Dermis blood vessel endothelial cell (primary cell): ENCODE measurements at places on chromosomes 1 and 21.

- peak; percentile 53 for DNase-seq
Observed at GRCh38 chr1:153465811-153466636, 5.6 kb upstream of the S100A7 start.

DNA sequence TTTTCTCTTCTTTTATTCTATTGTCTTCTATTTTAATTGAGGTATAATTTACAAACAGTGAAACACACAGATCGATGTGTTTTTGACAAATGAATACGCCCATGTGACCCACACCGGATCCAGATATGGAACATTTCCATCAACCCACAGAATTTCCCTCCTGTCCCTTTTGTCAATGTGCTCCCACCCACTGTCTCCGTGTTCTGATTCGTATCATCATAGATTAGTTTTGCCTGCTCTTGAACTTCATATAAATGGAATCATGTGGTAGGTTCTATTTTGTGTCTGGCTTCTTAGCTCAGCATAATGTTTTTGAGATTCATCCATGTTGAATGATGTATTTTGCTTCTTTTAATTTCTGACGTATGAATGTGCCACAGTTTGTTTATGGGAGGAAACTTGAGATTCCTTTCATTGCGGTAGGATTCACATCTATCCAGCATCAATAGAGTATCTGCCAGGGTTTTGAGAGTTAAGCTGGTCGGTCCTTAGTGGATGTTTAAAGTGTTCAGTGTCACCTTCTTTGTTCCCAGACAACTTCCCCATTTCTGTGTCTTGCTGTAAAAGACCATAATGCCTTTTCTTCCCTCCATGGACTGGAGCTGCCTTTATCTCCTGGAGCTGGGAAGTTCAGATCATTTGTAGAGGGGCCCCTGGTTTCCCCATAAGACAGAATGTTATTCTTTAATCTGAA is 14.7 kb downstream of the NAV1 start:
- peak; percentile 34 for DNase-seq

DNA sequence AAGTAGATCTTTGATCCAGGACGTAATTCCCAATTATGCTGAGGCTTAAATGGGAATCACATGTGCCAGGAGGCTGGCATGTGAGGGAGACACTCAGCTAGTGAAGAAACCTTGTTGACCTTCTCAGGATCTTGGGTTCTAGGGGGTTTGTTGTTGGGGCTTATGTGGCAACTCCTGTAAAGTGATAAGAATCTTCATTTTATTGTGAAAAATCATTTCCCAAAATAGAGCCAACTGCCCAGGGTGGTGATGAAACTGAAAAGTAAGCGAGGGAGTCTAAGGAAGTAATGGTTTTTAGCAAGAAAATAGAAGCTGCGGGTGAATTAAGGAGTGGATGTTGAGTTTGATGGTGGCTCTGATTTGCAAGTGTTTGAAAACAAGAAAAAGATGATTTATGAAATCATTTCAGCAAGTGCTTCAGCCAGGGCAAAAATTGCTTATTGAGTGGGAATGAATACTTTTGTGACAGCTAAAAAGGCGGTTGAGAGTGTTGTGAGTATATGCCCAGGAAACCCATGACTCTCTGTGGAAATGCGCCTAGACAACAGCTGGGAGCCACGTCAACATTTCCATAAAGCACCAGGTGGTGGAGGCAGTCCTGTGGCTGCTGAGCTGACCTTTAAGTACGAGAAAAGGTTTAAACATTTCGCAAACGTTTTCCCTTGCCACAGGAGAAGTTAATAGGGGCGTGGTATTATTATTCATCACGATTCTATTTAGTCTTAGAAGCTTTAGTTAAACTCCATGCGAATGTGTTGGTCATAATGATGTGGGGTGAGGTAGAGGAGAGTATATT is 102.7 kb downstream of the HMGB4 start:
- no peak for DNase-seq

- no peak for DNase-seq
Observed at GRCh38 chr1:59521456-59521855, 224.6 kb downstream of the FGGY start.

GRCh38 chr1:150083907-150084306 is 16.3 kb downstream of the VPS45 start:
- DNase-seq = no peak

DNA sequence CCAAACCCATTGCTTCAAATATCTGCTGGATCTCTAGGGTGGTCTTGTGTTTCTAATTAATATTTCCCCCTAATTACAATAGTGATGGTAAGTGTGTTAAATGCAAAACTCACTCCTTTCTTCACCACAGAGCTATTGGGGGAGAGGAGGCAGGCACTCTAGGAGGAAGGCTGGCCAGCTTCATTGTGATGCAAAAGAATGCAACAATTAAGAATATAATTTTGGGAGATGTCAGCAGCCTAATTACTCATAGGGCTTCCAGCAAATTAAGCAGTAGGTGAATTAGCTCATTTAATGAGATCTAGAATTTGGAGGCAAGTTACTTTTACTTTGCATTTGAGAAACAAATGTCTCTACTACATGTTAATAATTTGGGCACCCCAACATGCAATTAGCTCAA is 560.4 kb upstream of the DAB1 start:
- DNase-seq = no peak

- no peak for DNase-seq
Observed at GRCh38 chr1:90122654-90123340, 127.9 kb downstream of the ZNF326 start.

GRCh38 chr1:156643778-156644092 is 1.8 kb downstream of the BCAN start:
- no peak for DNase-seq

DNA sequence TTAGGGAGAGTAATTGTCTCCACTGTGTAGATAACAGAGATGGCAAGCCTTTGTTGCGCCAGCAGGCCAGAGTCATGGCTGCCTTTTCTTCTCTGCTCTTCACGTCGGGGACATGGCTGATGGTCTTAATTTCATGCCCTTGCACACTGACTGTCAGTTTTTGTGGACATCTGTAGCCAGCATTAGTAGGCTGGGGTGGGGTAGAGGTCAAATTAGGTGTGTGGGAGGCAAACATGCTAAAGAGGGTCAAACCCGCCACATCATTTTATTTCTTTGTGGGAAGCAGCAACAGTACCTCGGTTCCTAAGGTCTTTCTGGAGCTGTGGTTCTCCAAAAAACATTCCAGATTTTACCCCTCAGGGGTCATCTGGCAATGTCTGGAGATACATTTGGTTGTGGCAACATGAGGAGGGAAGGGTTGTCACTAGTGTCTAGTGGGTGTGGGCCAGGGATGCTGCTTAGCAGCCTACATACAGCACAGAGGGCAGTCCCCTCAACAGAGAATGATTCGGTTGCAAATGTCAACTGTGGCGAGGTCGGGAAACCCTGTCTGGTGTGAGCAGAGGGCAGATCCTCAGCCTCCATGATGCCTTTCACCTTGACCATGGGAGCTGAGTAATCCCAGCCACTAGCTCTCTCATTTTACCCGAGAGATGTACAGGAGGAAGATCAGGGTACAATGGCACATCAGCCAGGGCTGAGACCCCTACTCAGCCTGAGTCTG is 14.7 kb downstream of the RUNX1 start:
- DNase-seq = no peak

DNA sequence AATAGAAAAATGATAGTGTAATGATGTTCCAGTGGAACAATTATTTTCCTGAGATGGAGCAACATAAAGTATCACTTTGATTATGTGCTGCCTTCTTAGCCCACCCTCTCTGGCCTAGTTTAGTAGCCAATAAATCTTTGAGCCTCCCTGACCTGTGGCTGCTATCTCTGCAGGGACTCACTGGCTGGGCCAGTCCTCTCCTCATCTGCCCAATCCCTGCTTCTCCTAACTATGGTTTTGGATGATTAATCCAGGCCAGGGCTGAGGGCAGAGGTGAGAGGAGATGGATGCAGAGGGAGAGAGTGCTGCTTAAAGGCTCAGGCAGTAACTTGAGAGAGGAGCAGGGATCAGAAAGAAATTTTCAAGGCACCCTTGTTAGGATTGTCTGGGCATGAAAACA is 89.0 kb upstream of the CD34 start:
- no peak for DNase-seq

DNA sequence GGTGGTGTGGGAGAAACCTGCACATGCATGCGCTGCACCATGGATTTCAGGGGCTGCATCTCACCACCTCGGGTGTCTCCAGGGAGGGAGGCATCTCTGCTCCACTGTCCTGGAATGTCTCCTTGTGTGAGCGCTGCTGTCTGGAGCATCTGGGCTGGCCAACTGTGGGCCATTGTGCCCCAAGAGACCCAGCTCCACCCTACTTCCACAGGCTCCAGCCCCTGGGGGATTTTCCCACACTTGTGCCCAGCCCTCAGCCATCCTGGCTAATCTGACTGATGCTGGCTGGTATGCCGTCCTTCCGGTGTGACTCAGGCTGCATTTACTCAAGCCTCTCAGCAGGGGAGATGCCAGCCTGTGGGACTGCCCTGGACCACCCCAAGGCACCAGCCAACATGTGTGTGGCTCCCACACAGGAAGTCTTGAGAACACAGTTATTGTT is 62.0 kb downstream of the TRIM11 start:
- DNase-seq = no peak

DNA sequence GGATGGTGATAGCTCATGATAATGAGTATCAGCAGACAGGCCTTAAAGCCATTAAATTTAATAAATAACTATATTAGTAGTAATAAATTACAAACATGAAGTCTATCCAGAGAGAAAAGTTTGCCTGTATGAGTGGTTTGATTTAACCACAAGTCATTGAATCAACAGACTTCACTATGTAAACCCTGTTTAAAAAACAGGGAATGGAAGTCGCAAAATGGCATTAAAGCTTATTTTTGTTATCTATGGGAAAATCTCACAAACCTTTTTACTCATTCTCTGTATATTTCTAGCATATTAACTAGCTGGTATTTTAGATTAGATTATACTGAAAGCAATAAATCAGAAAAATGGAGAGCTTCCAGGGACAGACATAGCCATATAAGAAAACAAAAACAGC is 45.3 kb downstream of the SASS6 start:
- no peak for DNase-seq

DNA sequence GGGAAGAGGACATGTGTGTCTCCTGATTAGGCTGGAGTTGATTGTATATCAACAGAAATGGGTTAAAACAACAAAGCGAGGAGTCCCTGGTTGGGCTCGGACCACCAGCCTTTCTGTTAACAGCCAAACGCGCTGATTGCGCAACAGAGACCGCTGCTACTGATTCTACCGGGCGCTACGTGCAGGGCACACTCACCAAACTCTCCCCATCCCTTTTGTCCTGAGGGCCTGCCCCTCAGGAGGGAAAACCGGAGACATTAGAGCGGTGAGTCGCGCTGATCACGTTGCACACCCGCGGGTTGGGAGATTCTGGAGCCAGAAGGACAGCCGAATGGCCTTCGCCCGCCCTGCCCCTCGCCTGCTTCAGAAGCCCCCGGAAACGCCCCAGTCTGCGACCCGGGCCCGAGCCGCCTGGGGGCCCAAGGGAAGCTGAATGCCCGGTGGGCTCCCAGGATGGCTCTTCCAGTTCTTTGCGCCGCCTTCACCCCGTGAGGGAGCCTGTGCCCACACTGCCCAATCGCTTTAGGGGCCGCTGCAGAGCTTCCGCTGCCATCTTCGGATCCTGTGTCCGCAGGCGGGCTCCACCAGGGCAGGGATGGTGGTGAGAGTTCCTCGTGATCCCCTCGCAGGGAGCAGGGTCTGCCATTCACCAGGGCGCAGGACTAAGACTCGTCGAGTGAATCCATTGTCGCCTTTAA is 165.4 kb upstream of the NBPF11 start:
- no peak for DNase-seq

DNA sequence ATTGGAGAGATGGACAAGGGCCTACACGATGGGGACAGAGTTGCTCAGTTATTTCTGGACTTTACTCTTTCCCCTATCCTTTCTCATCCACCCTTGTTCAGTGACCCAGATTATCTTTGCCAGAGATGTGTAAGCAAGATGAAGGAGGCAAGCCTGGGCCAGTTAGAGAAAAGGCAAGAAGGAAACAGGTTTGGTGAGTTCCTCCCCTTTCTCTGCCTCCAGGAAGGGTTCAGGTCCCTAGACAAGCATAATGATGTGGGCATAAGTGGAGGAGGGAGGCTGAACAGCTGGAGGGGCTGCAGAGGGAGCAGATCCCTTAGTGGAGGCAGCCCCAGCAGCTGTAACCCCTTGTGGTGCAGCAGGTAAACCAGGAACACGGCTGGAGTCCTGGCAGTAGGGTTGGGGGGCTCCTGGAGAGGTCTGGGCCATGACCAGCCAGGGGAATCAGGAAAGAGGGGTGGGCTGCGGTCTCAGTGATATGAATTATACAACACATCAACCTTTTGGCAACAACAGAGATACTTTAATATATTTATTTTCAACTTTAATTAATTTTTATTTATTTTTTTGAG is 9.2 kb upstream of the CDC42 start:
- no peak for DNase-seq

- no peak for DNase-seq
Observed at GRCh38 chr1:194870860-194871259, 1684.4 kb upstream of the B3GALT2 start.

GRCh38 chr21:45982092-45982757 is 655 bp downstream of the COL6A1 start:
- DNase-seq = no peak

DNA sequence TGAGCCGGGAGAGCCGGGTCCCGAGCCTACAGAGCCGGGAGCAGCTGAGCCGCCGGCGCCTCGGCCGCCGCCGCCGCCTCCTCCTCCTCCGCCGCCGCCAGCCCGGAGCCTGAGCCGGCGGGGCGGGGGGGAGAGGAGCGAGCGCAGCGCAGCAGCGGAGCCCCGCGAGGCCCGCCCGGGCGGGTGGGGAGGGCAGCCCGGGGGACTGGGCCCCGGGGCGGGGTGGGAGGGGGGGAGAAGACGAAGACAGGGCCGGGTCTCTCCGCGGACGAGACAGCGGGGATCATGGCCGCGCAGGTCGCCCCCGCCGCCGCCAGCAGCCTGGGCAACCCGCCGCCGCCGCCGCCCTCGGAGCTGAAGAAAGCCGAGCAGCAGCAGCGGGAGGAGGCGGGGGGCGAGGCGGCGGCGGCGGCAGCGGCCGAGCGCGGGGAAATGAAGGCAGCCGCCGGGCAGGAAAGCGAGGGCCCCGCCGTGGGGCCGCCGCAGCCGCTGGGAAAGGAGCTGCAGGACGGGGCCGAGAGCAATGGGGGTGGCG is 371 bp downstream of the ARID1A start:
- DNase-seq = no peak

- DNase-seq = no peak
Observed at GRCh38 chr1:237932816-237933215, 42.1 kb upstream of the ZP4 start.

DNA sequence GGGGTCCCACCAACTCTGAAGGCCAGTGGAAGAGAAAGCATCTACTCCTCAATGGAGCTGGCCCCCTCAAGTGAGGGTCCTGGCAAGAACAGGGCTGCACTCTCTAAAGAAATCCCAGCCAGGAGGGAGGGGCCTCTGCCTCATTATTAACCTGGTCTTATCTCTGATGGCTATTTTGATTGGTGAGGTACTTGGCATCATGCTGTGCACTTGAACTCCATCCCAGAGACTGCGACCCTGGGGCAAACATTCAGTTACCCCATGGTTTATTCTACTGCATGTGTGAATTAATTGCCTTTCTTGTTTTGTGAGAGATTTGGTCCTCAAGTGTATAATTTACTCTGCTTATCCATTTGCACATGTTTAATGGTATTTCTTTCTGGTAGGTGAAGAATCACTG is 55.0 kb upstream of the ETV3 start:
- no peak for DNase-seq
